Spinal cord (tissue), 10 donors: ENCODE measurements at places on chromosomes 5 and 9. TPM values are rescaled to one million over a fixed set of nuclear protein-coding genes. Genes with fewer than 3 reads are reported as not detected.

DNA sequence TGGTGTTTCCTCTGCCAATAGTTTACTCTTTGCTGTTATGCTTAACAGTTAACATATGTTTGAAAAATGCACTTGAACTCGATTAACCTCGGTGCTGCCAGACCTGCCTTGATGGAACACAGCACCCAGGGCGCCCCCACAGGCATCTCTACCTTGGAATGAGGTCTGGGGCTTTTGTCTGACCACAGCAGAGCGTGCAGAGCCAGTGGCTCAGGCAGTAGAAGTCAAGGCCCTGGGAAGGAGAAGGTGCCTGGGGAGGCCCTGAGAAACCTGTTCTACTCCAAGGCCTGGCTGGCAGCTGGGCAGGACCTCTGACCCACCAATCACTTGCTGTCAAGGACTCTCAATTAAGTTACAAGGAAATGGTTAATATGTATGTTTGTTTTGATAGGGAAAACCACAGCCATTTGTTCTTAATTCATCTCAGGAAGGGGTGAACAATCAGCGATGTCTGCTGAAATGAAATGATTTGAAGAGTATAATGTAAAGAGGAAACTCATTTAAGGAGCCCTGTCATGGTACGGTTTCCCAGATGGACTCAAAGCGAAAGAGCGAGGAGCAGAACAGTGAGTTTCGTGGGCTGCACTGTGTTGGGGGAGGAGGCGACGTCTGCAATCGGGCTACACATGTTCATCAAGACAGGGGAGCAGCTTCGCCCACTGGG is 21.9 kb downstream of the MACROH2A1 start:
- DNase-seq = no peak

DNA sequence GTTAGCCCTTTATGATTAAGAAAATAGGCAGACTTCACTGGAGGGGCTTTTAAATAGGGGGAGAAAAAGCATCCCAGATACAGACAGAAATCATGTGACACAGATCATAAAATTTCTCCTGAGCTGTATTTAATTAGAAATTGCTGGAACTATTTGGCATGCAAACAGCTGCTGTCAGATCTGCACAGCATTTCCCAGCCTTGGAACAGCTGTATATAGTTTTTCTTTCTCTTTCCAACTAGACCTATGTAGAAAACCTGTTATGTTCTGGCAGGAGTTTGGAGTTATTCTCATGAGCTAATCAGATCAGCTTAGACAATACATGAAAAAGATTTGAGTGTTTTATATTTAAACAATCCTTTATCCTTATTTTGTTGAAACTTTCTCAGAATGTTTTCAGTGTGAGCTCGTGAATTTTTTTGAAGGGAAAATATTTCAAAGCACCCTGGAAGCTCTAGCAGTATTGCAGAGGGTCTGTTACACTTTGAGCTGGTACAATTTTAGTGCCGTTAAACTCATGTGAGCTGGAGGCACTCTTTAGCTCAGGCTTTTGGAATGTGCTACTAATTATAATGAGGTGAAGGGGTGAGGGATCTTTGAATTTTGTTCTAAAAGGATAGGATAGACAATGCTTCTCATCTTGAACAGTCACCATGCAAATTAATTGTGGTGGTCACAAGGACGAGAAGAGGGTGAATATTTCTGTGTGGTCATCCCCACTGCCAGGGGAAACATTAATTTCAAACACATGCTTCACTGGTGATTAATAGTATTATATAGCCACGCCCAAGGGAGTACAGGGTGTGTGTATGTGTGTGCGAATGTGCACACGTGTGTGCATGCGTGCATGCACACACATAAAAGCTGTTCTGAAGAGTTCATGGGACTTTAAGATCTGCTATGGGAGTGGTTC is 239.4 kb upstream of the FBXL7 start:
- no peak for DNase-seq

GRCh38 chr9:38417003-38417945 is 7.0 kb downstream of the IGFBPL1 start:
- DNase-seq = peak; percentile 42

DNA sequence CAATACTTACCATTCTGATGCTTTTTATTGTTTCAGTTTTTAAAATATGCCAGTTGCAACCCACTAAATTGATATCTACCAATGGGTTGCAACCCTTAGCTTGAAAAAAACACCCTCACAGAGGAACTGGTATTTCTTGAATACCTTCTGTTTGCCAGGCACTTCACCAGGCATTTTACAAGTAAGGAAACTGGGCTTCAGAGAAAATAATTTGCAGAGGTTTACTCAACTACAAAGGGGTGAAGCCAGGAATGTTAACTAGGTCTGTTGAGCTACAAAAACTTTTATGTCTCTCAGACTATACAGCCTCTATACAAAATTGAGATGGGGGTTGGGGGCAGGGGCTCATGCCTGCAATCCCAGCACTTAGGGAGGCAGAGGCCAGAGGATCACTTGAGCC is 65.0 kb downstream of the STX17 start:
- DNase-seq = no peak

DNA sequence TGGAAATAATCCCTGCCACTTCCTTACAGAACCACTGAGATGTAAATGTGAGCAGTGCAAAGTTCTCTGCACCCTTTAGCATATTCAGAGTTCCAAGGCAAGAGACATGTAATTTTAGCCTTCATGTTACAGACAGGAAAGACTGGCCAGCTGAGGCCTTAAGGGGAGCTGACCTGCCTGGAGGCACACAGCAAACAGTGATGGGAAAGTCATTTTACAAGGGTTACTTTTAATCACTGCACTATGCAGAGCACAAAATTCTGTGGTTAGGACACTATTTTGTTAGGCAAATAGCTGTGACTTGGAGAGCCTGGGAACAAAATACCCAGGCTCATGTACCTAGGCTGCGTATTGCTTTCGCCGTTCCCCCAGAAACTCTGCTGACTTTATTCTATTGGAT is 30.2 kb upstream of the TNIP1 start:
- DNase-seq = no peak

GRCh38 chr5:39648085-39648847 is 223.5 kb upstream of the DAB2 start:
- no peak for DNase-seq

DNA sequence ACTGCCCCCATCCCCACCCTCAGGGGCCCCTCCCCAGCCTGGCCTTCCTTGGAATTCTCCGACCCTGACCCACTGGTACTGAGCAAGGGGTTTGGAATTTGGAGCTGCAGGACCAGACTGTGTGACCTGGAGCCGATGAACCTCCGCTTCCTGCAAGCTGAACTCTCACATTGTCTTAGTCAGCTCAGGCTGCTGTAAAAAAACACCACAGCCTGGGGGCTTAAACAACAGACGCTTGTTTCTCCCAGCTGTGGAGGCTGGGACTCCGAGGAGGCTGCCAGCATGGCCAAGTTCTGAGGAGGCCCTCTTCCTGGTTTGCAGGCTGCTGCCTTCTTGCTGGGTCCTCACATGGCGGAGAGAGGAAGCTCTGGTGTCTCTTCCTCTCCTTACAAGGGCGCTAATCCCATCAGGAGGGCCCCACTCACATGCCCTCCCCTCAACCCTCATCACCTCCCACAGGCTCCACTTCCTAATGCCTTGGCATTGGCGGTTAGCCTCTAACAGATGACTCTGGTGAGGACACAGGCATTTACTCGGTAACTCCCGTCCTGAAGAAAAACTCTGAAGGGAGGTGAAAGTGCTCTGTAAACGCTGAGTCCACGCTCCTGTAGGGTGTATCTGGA is 42.4 kb downstream of the C5orf15 start:
- no peak for DNase-seq

DNA sequence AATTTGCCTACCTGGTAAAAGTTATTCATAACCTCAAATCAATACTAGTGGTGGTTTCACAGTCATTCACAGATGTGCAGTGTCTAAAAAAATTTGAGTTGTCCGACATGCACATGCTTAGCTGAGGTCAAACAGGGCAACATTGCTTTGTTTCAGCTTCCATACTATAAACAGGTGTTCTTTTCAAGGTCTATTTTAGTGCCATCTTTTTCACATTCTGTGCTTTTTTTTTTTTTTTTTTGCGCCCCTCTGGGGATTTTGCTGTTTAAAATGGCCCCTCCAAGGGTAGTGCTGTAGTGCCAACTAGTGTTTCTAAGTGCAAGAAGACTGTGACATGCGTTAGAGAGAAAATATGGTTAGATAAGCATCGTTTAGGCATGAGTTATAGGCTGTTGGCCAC is 14.5 kb downstream of the PHAX start:
- no peak for DNase-seq

DNA sequence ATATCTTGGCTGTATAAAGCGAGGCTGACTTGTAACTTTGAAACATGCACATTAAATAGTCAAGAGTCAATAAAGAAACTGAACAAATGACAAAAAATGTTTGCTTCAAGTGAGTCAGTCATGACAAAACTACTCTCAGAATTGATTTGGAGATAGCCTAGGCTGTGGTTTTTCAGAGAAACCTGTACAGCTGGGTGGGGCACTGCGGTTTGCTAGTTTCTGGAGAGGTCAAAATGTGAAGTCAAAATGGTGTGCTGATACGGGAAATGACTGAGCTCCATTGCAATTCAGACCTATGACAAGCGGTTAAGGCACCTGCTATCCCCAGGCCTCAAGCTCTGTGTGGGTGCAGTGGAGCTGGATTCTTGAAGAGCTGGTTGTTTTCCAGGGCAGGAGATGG is 10.3 kb upstream of the CD180 start:
- no peak for DNase-seq

DNA sequence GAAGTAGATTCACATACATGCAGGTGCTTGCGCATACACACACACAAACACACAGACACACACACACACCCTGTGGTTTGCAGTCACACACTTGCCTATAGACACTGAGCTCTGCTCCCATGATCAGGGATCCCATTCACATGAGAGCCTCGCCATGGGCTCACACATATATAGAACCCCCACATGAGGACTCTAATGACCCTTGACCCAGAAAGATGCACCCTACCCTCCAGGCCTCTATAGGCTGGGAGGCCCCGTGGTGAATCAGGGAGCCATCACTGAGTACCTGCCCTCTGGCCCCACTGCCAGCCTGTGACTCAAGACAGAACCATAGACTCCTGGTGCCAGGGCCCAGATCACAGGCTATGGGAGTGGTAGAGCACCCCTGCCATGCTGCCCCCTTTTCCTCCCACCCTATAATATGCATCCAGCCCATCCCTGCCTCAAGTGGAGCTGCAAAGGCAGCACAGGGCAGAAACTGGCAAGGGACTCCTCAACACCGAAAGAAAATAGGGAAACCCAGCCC is 3.3 kb upstream of the AQP3 start:
- no peak for DNase-seq

MLLT3 gene
- 22.0 TPM for polyA plus RNA-seq

ZNF483 gene
- polyA plus RNA-seq = 4.3 TPM

FOXD4L6 gene
- polyA plus RNA-seq = not detected

NRG2 gene
- 10.0 TPM for polyA plus RNA-seq
